Brain microvascular endothelial cell (primary cell): ENCODE measurements at places on chromosomes 12 and 14.

DNA sequence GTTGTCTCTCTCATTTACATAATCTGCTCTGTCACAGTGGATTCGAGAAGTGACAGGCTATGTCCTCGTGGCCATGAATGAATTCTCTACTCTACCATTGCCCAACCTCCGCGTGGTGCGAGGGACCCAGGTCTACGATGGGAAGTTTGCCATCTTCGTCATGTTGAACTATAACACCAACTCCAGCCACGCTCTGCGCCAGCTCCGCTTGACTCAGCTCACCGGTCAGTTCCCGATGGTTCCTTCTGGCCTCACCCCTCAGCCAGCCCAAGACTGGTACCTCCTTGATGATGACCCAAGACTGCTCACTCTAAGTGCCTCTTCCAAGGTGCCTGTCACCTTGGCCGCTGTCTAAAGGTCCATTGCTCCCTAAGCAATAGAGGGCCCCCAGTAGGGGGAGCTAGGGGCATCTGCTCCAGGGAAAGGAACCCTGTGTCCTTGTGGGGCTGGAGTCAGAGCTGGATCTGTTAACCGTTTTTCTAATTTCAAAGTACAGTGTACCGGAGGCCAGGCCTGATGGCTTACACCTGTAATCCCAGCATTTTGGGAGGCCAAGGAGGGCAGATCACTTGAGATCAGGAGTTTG is 5.1 kb downstream of the ERBB3 start:
- DNase-seq, result no peak

DNA sequence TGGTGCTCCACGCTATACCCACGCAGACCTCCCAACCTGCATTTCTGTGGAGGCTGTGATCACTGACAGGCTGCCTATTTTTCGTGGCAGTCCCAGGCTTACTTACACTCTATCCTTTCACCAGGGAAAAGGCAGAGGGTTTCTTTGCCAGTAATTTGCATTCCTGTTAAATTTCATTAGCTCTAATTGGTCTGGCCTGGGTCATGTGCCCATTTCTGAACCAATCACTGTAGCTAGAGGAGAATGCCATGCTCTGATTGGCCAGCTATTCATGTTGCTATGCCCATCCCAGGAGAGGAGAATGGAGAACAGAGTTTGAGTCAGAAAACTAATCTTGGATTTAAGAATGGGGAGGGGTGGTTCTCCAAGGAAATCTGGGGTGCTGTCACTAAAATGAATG is 43.2 kb upstream of the TUNAR start:
- no peak for DNase-seq

DNA sequence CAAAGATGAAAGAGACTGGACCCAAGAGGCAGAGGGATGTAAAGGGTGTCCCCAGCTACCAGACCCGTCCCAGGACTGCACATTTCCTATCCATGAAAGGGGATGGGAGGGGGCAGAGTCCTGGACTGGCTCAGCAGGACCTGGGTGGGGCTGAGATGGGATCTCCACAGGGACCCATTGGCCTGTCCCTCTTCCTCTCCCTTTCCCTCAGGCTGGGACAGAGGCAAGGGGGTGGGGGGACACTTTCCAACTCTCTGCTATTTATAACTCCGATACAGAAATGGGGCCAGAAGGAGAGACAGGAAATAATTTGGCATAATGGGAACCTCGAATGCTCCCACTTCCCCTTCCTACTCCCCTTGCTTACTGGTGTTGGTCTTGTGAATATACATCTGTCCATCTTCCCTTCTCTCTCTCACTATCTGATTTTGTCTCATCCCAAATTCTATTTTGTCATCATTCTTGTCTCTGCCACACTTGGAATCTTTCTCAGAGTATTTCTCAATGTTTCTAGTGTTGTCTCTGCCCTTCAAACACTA is 1.1 kb upstream of the ITGA7 start:
- DNase-seq, result no peak

- no peak for DNase-seq
Measured at GRCh38 chr12:16437926-16438325, 90.5 kb downstream of the MGST1 start.
